ENCODE measurements at places on chromosomes 11 and 22. TPM values are rescaled to one million over a fixed set of nuclear protein-coding genes. Genes with fewer than 3 reads are reported as not detected.

DNA sequence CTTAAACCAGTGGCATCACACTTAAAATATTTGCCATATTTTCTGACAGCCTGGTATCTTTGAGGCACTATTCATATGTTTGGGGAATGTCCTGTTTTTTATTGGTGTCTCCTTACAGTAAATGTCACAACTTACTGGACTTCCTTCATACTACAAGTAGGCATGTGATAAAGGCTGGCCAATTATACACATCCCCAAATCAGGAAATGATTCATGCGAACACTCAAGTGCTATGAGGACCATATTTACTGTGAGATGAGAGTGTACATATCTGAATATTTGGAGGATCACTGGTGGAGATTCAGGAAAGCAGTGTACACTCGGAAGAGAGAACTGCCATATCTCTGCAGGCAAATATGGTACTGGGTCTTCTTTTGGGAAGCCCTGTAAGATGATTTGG lies 913.8 kb upstream of the CHORDC1 start:
- H3K27me3 ChIP-seq = no peaks in the 10 kb centered on the region
- H3K36me3 ChIP-seq = no peaks in the 10 kb centered on the region
- no peak overlapping the region for H3K27ac ChIP-seq
- DNase-seq = no peak
- H3K4me1 ChIP-seq = no peaks in the 10 kb centered on the region

DNA sequence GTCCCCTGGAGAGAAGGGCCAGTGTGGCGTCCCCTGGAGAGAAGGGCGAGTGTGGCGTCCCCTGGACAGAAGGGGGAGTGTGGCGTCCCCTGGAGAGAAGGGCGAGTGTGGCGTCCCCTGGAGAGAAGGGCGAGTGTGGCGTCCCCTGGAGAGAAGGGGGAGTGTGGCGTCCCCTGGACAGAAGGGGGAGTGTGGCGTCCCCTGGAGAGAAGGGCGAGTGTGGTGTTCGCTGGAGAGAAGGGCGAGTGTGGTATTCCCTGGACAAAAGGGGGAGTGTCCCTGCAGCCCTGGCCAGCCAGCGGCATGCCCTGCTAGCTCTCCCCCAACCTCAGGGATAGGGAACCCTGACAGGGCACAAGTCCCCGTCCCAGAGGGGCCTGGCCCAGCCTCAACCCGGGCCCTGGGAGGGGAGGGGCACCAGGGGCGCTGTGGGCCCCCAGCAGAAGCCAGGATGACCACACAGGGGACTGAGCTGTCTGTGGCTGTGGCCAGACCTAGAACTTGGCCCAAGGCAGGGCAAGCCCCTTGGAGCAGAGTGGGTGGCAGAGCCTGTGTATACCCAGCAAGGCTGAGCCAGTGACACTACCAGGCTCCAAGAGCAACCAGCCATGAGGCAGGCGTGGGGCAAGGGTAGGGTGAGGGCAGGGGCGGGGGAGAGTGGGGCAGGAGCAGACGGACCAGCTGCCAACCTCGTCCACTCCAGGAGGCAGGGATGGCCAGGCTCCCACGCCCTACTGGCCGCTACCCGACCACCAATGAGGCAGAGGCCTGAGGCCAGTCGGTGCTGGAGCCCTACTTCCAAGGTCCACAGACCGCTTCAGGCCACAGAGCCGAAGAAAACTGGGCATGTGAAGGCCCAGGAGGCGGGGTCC lies 4.2 kb downstream of the HRAS start:
- no peak for DNase-seq
- H3K36me3 ChIP-seq = peaks cover 26% of the 10 kb centered on the region
- H3K4me3 ChIP-seq = no peak overlapping the region
- H3K4me1 ChIP-seq = peaks cover 6% of the 10 kb centered on the region
- no peak overlapping the region for H3K27ac ChIP-seq

DNA sequence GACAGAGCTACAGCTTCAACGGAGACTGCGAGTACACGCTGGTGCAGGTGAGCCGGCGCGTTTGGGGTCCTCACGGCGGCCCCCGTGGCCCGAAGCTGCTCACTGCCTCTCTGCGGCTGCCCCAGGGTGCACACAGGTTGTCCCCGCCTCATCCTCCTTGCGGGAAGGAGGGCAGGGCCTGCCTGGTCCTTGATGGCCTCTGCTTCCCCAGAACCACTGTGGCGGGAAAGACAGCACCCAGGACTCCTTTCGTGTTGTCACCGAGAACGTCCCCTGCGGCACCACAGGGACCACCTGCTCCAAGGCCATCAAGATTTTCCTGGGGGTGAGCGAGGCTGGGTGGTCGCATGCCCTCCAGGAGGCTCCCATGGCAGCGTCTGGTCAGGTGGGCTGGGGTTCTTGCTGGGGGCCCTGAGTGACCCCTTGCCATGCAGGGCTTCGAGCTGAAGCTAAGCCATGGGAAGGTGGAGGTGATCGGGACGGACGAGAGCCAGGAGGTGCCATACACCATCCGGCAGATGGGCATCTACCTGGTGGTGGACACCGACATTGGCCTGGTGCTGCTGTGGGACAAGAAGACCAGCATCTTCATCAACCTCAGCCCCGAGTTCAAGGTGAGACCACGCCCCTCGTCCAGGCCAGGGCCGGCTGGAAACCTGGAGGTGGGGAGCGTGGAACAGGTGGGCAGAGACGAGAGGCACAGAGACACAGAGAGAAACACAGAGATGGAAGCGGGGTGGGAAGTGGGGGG lies 19.4 kb downstream of the MUC5AC start:
- no peaks in the 10 kb centered on the region for H3K36me3 ChIP-seq
- H3K27ac ChIP-seq = no peak overlapping the region
- no peaks in the 10 kb centered on the region for H3K27me3 ChIP-seq
- no peak for DNase-seq
- H3K4me3 ChIP-seq = no peak overlapping the region
- no peaks in the 10 kb centered on the region for H3K4me1 ChIP-seq

The SSTR3 gene
- not detected for total RNA-seq
